ENCODE measurements at places on chromosomes 11 and 22.
A peak's percentile ranks its signal among the peaks of the same experiment; 100 is the strongest.

- DNase-seq = no peak
- H3K4me3 ChIP-seq = no peak overlapping the region
- H3K4me1 ChIP-seq = peaks cover 13% of the 10 kb centered on the region
- H3K36me3 ChIP-seq = no peaks in the 10 kb centered on the region
Observed at GRCh38 chr22:33519974-33520903, 400.0 kb downstream of the LARGE1 start.

GRCh38 chr11:33919645-33920044 is 27.8 kb upstream of the LMO2 start:
- H3K36me3 ChIP-seq = no peaks in the 10 kb centered on the region
- H3K27ac ChIP-seq = no peak overlapping the region
- no peaks in the 10 kb centered on the region for H3K4me1 ChIP-seq
- no peak overlapping the region for H3K4me3 ChIP-seq

DNA sequence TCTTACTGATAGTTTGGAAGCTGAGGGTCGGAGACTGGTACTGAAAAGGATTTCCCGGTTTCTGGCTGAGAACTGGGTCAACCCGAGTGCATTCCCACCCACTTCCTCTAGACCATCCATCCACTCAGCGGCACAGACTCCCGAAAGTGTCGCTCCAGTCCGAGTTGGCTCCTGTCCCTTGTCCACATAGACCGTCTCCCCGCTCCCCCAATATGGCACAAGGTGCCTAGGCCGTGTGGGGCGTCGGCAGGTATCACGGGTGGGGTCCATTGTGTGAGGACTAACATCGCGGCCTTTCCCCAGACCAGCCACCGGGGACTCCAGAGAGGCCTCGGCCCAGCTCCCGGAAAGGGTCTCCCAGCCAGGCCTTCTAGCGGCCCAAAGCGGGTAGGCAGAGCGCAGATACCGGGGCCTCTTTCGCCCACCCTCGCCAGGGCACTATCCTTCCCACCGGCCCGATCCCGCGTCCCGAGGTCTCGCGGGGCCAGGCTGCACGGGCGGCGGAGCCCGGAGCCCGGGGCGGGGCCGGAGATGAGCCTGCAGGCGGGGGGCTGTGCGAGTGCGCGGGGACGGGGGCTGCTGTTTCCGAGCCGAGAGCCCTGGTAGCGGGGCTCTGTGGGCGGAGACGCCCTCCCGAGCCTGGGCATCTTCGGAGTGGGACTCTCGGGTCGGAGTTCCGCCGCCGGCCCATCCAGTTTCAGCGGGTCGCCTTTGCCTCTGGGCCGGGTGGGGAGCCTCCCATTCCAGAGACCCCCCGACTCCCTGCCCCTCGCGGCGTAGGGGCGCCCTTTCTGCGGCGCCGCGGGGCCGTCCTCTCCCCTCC is 21.1 kb downstream of the SERPINH1 start:
- H3K27ac ChIP-seq = peak overlapping the region; percentile 89
- H3K4me3 ChIP-seq = peak overlapping the region; percentile 74
- H3K27me3 ChIP-seq = no peaks in the 10 kb centered on the region
- H3K4me1 ChIP-seq = peaks cover 16% of the 10 kb centered on the region
- peak; percentile 90 for DNase-seq

GRCh38 chr11:47340980-47341775 is 11.3 kb downstream of the MYBPC3 start:
- no peak overlapping the region for H3K4me3 ChIP-seq
- peaks cover 10% of the 10 kb centered on the region for H3K4me1 ChIP-seq
- H3K27me3 ChIP-seq = no peaks in the 10 kb centered on the region

DNA sequence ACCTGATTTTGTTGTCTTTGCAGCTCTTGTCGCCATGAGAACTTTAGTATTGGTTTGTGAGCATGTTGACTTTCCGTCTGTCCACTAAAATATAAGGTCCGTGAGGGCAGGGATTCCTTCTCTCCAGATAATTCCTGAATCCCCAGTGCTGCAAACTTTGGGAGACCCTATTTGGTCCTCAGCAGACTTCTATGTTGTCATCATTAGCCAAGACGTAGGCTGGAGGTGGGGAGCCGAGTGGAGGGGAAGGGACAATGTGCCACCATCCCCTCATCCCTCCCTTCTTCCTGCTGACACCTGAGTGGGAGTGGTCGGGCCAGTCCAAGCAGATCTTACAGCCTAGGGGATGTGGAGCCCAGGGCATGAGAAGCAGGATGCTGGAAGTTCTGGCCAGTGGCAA is 690.6 kb downstream of the TBC1D22A start:
- H3K36me3 ChIP-seq = no peaks in the 10 kb centered on the region
- no peak for DNase-seq
- no peak overlapping the region for H3K4me3 ChIP-seq
- H3K27ac ChIP-seq = no peak overlapping the region
- no peaks in the 10 kb centered on the region for H3K4me1 ChIP-seq

DNA sequence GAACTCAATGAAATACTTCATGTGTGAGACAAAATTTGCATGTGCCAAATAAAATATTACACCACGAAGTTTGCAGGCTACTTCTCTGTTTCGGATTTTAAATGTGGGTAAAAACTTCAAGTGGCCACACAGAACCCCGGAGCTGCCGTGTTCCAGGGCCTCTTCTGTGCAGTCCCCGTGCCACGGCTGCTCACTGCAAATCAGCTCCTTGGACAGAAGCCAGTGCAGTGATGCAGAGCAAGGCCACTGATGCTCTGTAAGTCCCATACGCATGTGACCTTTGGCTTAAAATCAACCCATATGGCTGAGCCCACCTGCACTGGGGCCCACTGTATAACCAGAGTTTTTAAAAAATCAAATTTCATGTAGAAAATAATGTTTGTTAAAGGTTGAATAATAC is 1309.4 kb downstream of the TBC1D22A start:
- H3K27me3 ChIP-seq = no peaks in the 10 kb centered on the region
- peaks cover 22% of the 10 kb centered on the region for H3K4me1 ChIP-seq
- no peak overlapping the region for H3K4me3 ChIP-seq
- no peak for DNase-seq
- H3K36me3 ChIP-seq = no peaks in the 10 kb centered on the region
- H3K27ac ChIP-seq = no peak overlapping the region

GRCh38 chr11:111982019-111982464 is 43.2 kb upstream of the DLAT start:
- peaks cover 47% of the 10 kb centered on the region for H3K4me1 ChIP-seq
- no peaks in the 10 kb centered on the region for H3K36me3 ChIP-seq
- H3K4me3 ChIP-seq = no peak overlapping the region
- H3K27me3 ChIP-seq = no peaks in the 10 kb centered on the region

- H3K27me3 ChIP-seq = no peaks in the 10 kb centered on the region
- H3K4me1 ChIP-seq = no peaks in the 10 kb centered on the region
- no peak overlapping the region for H3K27ac ChIP-seq
- no peak overlapping the region for H3K4me3 ChIP-seq
- DNase-seq = no peak
- H3K36me3 ChIP-seq = no peaks in the 10 kb centered on the region
Observed at GRCh38 chr22:30186510-30186909, 60.0 kb downstream of the LIF start.

DNA sequence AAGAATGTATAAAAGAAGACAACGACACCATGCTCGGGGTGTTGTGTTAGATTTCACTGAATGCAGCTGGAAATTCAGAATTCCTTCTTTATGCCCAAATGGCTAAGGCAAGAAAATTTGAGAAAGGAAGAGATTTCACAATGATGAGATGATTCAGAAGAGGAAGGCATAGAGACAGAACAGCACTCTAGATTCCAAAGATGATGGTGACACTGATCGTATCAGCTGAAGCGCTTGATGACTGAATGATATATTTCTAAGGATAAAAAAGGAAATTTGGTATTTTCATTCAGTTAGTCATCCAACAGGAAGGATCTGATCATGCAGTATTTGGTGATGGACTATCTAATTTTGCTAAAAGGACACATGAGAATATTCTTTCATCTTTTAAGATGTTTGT is 189.2 kb downstream of the EFCAB6 start:
- H3K27me3 ChIP-seq = no peaks in the 10 kb centered on the region
- H3K36me3 ChIP-seq = no peaks in the 10 kb centered on the region
- H3K4me3 ChIP-seq = no peak overlapping the region
- DNase-seq = no peak
- H3K27ac ChIP-seq = no peak overlapping the region

DNA sequence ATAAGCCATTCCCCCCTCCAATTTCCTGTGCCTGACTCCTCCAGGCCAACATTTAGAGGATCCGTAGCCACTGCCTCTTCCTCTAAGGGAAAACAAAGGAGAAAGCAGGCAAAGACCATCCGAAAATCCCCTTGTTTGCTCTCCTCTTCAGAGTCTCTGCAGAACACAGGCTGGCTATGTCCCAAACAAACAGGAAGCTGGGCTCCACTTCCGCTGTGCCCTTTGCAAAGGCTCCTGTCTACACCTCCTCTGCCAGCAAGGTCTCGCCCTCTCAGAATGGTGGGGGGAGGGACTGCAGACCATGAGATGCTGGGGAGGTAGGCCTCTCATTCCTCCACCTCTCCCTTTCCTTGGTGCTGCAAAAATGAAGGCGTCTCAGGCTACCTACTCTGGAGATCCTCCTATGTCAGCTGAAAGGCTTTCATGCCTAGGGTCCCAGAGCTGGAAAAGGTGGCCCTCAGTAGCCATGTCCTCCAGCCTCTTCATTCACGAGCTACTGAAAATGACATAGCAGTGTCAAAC is 596.2 kb downstream of the BUD13 start:
- peaks cover 48% of the 10 kb centered on the region for H3K4me1 ChIP-seq
- no peak overlapping the region for H3K4me3 ChIP-seq
- no peak for DNase-seq
- no peaks in the 10 kb centered on the region for H3K36me3 ChIP-seq
- H3K27ac ChIP-seq = no peak overlapping the region
- H3K27me3 ChIP-seq = no peaks in the 10 kb centered on the region

DNA sequence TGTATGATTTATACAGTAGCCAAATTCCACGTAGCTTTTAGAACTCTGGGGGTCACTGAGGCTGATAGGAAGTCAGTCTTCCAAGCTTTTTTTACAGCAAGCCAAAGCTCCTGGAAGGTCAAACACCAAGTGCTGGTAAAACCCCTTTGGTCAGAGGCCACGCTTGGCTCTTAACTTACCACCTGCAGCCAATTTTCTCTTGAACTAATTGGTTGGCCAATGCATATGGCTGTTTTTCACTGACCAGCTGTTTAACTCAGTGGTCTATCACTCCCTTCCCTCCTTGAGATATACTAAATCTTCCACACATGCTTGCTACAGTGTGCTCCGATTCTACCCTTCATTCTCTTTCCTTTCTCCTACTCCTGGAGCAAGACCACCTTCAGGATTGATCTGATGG is 116.0 kb downstream of the FAR1 start:
- no peaks in the 10 kb centered on the region for H3K36me3 ChIP-seq
- H3K27me3 ChIP-seq = no peaks in the 10 kb centered on the region
- no peak overlapping the region for H3K4me3 ChIP-seq
- no peak overlapping the region for H3K27ac ChIP-seq
- H3K4me1 ChIP-seq = peaks cover 22% of the 10 kb centered on the region

GRCh38 chr11:2460540-2461252 is 15.9 kb downstream of the KCNQ1 start:
- peaks cover 7% of the 10 kb centered on the region for H3K4me1 ChIP-seq
- DNase-seq = no peak
- H3K27me3 ChIP-seq = peaks cover 44% of the 10 kb centered on the region
- H3K36me3 ChIP-seq = no peaks in the 10 kb centered on the region
- no peak overlapping the region for H3K4me3 ChIP-seq
- H3K27ac ChIP-seq = no peak overlapping the region

DNA sequence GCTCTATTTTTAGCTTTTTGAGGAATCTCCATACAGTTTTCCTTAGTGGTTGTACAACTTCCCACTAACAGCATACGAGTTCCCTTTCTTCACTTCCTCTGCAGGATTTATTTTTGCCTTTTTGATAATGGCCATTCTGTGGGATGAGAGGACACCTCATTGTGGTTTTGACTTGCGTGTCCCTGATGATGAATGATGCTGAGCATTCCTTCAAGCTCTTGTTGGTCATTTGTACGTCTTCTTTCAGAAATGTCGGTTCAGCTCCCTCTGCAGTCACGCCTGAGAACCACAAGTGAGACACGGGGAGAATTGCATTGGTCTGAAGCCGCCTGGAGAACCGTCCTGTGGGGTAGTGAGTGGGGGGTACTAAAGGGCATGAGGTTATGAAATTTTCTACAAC is 2.0 kb upstream of the KRTAP5-10 start:
- no peaks in the 10 kb centered on the region for H3K36me3 ChIP-seq
- DNase-seq = peak; percentile 65
- H3K4me1 ChIP-seq = no peaks in the 10 kb centered on the region

GRCh38 chr22:27329131-27329850 is 472.3 kb downstream of the MN1 start:
- no peaks in the 10 kb centered on the region for H3K36me3 ChIP-seq
- no peaks in the 10 kb centered on the region for H3K27me3 ChIP-seq
- H3K4me1 ChIP-seq = peaks cover 15% of the 10 kb centered on the region
- peak; percentile 68 for DNase-seq
- no peak overlapping the region for H3K27ac ChIP-seq
